Vagina (tissue), 2 donors: ENCODE measurements at places on chromosomes 13 and 19. TPM values are rescaled to one million over a fixed set of nuclear protein-coding genes. Genes with fewer than 3 reads are reported as not detected.

- DNase-seq: no peak
Observed at GRCh38 chr19:1411255-1412191, 4.1 kb downstream of the DAZAP1 start.

DNA sequence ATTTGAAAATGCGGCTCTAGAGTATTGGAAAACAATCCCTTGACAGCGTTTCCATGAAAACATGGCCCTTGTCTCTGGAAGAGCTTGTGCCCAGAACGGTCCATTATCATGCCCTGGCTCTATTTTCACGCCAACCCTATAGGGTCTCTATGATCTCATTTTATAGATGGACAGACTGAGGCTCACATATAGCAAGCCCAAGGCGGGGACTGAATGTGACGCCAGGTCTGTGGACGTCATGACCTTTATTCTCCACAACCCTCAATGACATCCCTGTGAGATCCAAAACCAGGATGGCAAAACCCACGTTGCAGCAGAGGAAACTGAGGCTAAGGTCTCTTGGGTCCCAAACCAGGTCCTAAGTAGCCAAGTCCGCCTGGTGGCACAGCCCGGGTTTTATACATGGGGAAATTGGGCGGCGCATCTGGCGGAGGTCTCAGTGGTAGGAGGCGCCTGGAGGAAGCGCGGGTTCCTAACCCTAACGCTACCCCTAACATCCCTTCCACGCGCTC lies 425 bp upstream of the COLGALT1 start:
- DNase-seq: no peak

- DNase-seq: no peak
Observed at GRCh38 chr19:56126983-56127780, 6.1 kb upstream of the ZNF787 start.

GRCh38 chr13:92452840-92453239 lies 773.8 kb upstream of the GPC6 start:
- no peak for DNase-seq

DNA sequence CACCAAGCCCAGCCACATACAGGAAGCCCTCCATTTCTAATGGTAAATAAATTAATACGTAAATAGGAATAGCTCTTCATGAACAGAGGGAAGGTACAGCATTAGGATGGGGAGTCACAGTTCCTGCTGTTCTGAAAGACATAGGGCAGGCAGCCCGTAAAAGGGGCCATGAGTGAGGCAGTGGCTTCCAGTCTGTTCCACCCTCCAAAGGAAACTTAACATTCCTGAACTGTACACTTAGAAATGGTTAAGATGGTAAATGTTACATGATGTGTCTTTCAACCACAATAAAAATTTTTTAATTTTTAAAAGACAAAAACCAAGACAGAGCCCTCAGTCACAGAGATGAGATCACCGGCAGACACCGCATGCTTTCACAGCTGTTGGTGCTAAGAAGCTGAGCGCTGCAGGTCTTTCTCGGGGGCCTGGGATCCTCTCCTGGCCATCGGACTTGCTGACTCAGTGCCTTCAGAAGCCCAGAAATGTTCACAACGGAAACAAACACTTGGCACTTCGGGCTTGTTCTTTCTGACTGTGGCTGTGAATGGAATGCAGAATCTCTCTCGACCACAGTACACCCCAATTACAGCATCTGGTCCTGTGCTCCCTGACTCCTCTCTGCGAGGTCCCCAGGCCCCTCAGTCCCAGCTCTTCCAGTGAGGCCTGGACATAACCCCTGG lies 36.4 kb downstream of the EPS15L1 start:
- no peak for DNase-seq

GRCh38 chr19:23261496-23262020 lies 11.4 kb upstream of the ZNF724 start:
- DNase-seq: no peak

- no peak for DNase-seq
Observed at GRCh38 chr19:2802826-2803225, 16.8 kb upstream of the ZNF554 start.

DNA sequence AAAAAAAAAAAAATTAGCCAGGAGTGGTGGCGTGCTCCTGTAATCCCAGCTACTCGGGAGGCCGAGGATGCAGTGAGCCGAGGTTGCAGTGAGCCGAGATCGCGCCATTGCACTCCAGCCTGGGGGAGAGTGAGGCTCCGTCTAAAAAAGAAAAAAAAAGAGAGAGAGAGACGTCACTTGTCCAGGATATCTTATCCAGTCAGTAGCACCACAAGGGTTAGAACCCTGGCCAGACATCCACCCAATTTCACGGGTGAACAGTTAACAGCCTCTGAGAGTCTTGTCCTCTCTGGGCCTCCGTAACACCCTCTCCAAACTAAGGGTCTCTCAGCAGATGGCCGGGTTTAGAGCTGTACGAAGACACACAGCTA lies 917 bp upstream of the CLPTM1 start:
- no peak for DNase-seq

DNA sequence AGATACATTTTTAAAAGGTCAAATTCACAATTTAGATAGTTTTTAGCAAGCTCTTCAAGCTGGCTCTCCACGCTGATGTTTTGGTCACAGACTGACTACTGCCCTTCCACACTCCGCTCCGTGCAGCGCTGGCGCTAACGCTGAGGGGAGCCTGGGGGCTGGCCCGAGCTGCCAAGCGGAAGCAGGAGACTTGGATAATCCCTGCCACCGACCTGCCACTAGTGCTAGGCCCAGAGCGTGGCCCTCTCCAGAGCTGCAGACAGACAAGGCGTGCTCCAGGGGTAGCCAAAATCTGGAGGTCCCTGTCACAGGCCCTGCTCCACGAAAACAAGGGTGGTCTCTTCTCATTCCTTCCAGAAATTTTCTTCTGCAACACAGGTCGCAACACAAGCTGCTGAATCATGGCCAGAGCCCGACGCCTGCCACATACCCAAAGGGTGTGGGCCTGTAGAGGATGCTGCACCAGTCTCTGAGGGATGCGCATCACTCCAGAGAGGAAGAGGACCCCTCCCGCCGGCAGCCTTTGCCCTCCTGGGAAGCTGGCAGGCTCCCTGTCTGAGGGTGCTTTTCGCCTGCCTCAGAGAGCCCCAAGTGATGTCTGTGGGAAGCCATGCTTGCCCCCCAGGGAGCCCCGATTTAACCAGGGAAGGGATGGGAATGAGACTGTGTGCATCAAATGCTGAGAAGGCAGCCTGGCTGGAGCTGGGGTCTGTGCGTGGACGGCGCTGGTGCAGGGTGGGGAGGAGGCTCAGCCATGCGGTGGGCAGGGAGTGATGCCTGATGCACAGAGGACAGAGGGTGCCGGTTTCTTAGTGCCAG lies 21.6 kb downstream of the CAPS start:
- DNase-seq: no peak

DNA sequence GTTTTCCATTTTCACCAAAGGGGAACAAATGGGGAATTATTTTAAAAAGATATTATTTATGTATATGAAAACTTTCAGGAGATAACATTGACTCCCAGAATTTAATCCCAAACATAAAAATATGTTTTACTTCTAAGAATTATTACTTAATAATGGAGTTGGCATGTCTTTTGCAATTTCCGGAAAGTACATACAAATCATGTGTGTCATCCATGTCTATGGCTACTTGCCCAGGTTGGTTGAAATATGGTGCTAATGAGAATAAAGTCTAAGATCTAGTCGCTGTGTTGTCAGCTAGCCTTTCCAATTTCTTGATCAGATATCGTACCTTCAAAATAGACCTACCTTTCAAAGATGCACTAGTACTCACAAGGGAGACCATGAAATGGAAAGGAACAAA lies 1003.2 kb upstream of the PCDH20 start:
- DNase-seq: no peak

- no peak for DNase-seq
Observed at GRCh38 chr19:10568062-10568825, 535 bp downstream of the CDKN2D start.

Gene PTGIR
- total RNA-seq: 10.8 TPM

Gene PRR19
- total RNA-seq: not detected

Gene HIPK4
- 0.74 TPM for total RNA-seq

Gene FLT1
- total RNA-seq: 18.9 TPM

Gene CEACAM19
- 7.1 TPM for total RNA-seq
